ENCODE measurements at places on chromosomes 12 and 14.
A peak's percentile ranks its signal among the peaks of the same experiment; 100 is the strongest.

- DNase-seq = no peak
These were observed 31.5 kb downstream of the SPTB start for GRCh38 chr14:64848239-64848638.

- no peak for DNase-seq
These were observed 461.9 kb downstream of the RAD51B start for GRCh38 chr14:68281497-68281896.

GRCh38 chr14:67331368-67332125, 28.1 kb downstream of the ATP6V1D start:
- DNase-seq = peak; percentile 61

- no peak for DNase-seq
These were observed 858 bp upstream of the ANKRD13A start for GRCh38 chr12:109998241-109998903.

DNA sequence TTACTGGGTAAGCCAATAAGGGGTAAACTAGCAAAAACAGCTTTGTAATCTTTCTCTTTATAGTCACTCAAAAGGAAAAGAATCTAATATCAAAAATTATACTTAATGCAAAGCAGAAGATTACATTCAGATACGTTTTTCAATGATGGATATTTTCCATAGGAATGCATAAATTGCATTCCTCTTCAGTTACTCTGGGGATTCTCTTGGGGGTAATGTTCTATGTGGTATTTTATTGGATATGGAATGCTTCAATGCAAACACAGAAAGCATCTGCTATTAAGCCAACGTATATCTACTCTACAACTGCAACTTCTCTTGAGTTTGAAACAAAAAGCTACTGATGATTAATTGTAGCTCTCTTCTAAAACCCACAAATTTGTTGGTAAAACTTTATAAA, 106.0 kb downstream of the SLC41A2 start:
- DNase-seq = peak; percentile 89

GRCh38 chr14:95311752-95312151, 8.0 kb downstream of the CLMN start:
- peak; percentile 63 for DNase-seq

DNA sequence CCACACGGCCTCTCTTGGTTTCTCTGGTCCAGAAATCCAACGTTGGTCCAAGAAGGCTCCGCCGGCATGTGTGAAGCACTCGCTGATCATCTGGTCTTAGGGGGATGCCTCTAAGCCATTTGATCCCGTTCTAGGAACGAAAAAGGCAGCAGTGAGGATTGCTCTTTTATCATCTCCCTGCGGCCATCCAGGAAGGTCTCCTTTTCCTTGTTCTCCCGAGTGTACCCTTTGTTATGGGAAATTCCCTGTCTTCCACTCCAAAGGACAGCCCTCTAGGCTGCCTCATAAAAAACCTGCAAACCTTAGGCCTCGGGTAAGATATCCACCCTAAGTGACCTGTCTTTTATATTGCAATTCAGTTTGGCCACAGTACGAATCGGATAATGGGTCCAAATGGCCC, 85.8 kb downstream of the TMTC3 start:
- DNase-seq = no peak

DNA sequence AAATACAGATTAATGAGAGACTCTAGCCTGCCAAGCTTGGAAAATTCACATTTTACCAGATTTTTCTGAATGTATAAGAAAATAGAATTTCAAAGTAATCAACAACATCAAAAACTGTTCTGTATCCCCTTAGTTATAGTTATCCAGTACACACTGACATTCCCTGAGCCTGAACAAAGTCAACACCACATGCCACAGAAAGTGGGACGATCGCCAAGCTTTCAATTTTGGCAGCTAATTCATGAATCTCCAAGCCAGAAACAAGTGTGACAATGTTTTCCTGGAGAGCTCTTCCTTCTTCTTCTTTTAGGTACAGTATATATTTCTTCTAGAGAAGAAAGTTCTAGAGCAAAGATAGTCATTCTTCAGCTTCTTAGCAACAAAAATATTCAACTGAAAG, 290.2 kb downstream of the PRKD1 start:
- DNase-seq = peak; percentile 78

DNA sequence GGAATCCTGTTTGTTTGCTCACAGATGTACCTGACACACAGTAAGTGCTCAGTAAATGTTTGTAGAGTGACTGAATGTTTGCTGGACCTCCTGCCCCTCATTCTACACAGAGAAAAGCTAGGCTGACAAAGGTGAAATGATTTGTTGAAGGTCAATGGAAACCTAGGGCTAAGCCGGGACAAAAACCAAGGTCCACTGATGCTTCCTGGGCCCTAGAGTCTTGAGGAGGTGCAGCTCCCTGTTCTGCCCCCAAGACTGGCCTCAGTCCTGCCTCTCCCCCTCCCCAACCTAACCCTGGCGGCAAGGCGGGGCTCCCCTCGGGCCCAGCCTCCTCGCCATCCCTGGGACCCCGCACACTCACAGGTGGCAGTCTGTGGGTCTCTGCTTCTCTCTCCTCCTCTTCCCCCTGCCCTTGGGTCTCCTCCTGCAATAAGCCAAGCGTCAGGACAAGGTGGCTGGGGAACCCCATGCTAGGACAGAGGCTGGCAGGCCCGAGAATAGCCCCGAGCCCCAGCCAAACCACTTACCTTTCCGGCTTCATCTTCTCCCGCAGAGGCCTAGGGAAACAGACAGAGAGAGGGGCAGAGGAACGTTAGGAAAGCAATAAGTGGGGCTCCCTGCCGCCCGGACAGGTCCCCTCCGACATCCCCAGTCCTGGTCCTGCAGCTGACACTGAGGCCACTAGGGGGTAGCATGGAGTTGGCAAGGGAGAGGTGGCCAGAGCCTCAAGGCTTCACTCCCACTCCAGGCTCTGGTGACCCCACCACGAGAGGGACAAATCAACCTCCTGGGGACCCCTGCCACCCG, 9.3 kb downstream of the PGF start:
- DNase-seq = peak; percentile 64

- no peak for DNase-seq
These were observed 20.9 kb upstream of the GNS start for GRCh38 chr12:64780132-64780530.

DNA sequence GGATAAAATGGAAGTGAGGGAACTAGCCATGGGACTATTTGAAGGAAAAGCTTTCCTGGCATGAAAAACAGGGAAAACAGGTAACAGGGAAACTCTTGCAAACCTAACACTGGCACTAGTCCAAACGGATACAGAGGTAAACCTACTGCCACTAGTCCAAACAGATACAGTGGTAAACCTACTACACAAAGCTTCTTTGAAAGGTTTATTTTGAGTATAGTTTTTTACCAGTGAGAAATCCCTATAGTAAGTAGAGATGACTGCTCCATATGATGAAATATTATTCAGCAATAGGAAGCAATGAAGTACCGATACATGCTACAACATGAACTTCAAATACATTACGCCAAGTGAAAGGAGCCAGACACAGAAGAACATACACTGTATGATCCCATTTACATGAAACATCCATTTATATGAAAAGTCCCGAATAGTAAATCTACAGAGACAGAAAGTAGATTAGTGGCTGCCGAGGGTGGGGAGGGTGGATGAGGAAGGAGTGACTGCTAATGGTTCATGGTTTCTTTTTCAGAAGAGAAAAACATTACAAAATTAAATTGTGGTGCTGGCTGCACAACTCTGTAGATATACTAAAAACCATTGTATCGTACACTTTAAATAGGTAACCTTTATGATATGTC, 25.5 kb downstream of the SPTLC2 start:
- no peak for DNase-seq

- DNase-seq = no peak
These were observed 35.0 kb upstream of the FUT8 start for GRCh38 chr14:65377576-65377975.

GRCh38 chr12:67025543-67026114, 243.5 kb upstream of the CAND1 start:
- DNase-seq = peak; percentile 35

Data from fibroblast of skin of back (primary cell).